Mesangial cell (primary cell): ENCODE measurements at places on chromosomes 5 and 9. TPM values are rescaled to one million over a fixed set of nuclear protein-coding genes. Genes with fewer than 3 reads are reported as not detected.

Gene TAF11L10
- not detected in 2 replicates for total RNA-seq

Gene CDH9
- 0.25 TPM in 1 of 2 replicates, not detected in the other for total RNA-seq

Gene GFPT2
- total RNA-seq: 14.2 and 18.6 TPM in 2 replicates

Gene RETREG1
- 3.3 and 6.0 TPM in 2 replicates for total RNA-seq

Gene SLCO6A1
- total RNA-seq: not detected in 2 replicates

Gene CBY3
- total RNA-seq: 0.81 TPM in 1 of 2 replicates, not detected in the other

Gene CAST
- total RNA-seq: 62.0 and 83.8 TPM in 2 replicates

Gene TJP2
- total RNA-seq: 136 and 188 TPM in 2 replicates

Gene FAM153A
- not detected in 2 replicates for total RNA-seq

Gene SLC6A3
- not detected in 2 replicates for total RNA-seq

Gene CD72
- 0.49 and 3.3 TPM in 2 replicates for total RNA-seq

Gene SLC34A1
- total RNA-seq: not detected in 2 replicates

Gene UCK1
- 25.1 and 30.3 TPM in 2 replicates for total RNA-seq

Gene ECSCR
- 0.65 TPM in 1 of 2 replicates, not detected in the other for total RNA-seq

Gene GPR150
- under 0.01 and 0.51 TPM in 2 replicates for total RNA-seq

Gene ARHGEF39
- total RNA-seq: 0.89 and 11.1 TPM in 2 replicates

Gene LHX3
- total RNA-seq: not detected in 2 replicates

Gene SPACA9
- total RNA-seq: 1.6 and 12.3 TPM in 2 replicates

Gene IL3
- total RNA-seq: not detected in 2 replicates

Gene HABP4
- total RNA-seq: 12.9 and 22.3 TPM in 2 replicates

Gene ANXA1
- total RNA-seq: 209 and 269 TPM in 2 replicates

Gene HRH2
- 0.13 TPM in 1 of 2 replicates, not detected in the other for total RNA-seq

Gene ITGA1
- total RNA-seq: 3.7 and 36.1 TPM in 2 replicates

Gene CRB2
- total RNA-seq: 3.3 and 94.2 TPM in 2 replicates

Gene ZNF608
- 44.5 and 65.4 TPM in 2 replicates for total RNA-seq

Gene GRXCR2
- total RNA-seq: not detected in 2 replicates

Gene SYNPO
- total RNA-seq: 4.1 and 11.0 TPM in 2 replicates

Gene SAXO1
- 0.51 TPM in 1 of 2 replicates, not detected in the other for total RNA-seq

Gene SLC6A7
- not detected in 2 replicates for total RNA-seq

Gene DAPK1
- total RNA-seq: 41.1 and 71.0 TPM in 2 replicates

Gene ARL14EPL
- not detected in 2 replicates for total RNA-seq

Gene STC2
- total RNA-seq: 24.3 and 58.3 TPM in 2 replicates

Gene BAAT
- 0.13 and 0.16 TPM in 2 replicates for total RNA-seq

Gene ANKRD31
- under 0.01 TPM in 1 of 2 replicates, not detected in the other for total RNA-seq

Gene ELAVL2
- 0.25 TPM in 1 of 2 replicates, not detected in the other for total RNA-seq

Gene SPATA31D4
- not detected in 2 replicates for total RNA-seq

Gene LCN12
- 1.6 TPM in 1 of 2 replicates, not detected in the other for total RNA-seq

Gene HMGXB3
- total RNA-seq: 35.0 and 41.7 TPM in 2 replicates

Gene GPRIN1
- total RNA-seq: 7.6 and 37.2 TPM in 2 replicates

Gene PLAC8L1
- not detected in 2 replicates for total RNA-seq

Gene CFAP77
- total RNA-seq: not detected in 2 replicates

Gene CD180
- total RNA-seq: not detected in 2 replicates

Gene SPATA31C1
- 0.13 and 0.16 TPM in 2 replicates for total RNA-seq

Gene PRPF4
- 12.9 and 25.6 TPM in 2 replicates for total RNA-seq

Gene GSN
- 143 and 349 TPM in 2 replicates for total RNA-seq

Gene RNF130
- total RNA-seq: 34.7 and 57.6 TPM in 2 replicates

Gene MZB1
- not detected in 2 replicates for total RNA-seq

Gene CDC25C
- total RNA-seq: 1.3 and 20.2 TPM in 2 replicates

Gene SEMA6A
- 0.98 and 14.2 TPM in 2 replicates for total RNA-seq
